GM23248 (cell line): ENCODE measurements at places on chromosomes 5 and 9. TPM values are rescaled to one million over a fixed set of nuclear protein-coding genes. Genes with fewer than 3 reads are reported as not detected.

Gene GFI1B
- total RNA-seq: not detected in 2 replicates

DNA sequence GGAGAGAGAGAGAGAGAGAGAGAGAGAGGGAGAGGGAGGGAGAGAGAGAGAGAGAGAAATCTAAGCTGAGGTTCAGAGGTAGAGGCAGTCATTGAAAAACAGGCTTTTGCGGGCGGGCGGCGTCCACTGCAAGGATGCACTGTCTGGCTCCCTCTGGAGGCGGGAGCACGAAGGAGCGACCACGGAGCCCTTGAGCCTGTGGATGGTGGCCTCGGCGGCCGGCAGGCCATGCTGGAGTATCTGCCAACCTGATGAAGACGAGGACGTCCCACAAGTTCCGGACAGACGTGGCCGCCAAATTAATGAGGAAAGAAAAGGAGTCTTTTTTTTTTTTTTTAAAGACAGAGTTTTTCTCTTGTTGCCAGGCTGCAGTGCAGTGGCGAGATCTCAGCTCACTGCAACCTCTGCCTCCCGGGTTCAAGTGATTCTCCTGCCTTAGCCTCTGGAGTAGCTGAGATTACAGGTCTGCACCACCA lies 2.2 kb upstream of the CCDC125 start:
- DNase-seq: peak; percentile 91

GRCh38 chr9:126698251-126698650 lies 84.5 kb downstream of the LMX1B start:
- no peak for DNase-seq

DNA sequence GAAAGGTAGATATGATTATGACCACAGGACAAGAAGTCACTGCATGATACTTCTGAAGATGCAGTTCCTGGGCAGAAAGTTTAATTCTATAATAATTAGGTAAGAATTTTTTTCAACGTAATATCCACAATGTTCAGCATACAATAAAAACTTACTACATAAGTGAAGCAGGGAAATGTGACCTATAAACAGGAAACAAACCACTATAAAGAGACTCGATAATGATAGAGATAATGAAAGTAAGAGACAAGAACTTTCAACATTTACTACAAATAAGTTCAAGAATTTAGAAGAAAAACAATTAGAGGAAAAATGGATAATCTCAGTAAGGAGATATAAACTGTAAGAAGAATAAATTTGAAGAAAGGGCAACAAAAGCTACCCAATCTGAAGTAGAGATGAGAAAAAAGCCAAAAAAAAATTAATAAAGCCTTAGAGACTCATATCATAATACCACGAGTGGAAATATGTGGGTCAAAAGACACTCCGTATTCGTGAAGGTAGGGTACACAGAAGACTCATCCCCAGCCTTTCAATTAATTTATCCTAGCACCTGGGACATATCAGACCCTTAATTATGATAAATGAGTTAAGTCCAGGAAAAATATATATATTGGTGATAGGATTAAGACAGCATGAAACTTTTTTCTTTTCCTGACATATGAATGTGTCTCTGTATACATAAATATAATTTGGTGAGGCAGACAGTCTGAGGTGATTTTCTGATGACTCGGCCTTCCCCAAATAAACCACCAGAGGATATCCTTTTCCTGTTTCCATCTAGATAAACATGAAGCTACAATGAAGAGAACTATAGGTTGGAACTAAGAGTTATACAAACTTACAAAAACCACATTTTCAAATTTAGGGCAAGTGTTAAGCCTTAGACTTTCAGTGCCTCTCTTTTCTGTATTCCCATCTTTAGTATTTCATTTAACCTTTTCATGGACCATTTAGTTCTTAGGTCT lies 120.4 kb downstream of the RAPGEF6 start:
- peak; percentile 32 for DNase-seq

DNA sequence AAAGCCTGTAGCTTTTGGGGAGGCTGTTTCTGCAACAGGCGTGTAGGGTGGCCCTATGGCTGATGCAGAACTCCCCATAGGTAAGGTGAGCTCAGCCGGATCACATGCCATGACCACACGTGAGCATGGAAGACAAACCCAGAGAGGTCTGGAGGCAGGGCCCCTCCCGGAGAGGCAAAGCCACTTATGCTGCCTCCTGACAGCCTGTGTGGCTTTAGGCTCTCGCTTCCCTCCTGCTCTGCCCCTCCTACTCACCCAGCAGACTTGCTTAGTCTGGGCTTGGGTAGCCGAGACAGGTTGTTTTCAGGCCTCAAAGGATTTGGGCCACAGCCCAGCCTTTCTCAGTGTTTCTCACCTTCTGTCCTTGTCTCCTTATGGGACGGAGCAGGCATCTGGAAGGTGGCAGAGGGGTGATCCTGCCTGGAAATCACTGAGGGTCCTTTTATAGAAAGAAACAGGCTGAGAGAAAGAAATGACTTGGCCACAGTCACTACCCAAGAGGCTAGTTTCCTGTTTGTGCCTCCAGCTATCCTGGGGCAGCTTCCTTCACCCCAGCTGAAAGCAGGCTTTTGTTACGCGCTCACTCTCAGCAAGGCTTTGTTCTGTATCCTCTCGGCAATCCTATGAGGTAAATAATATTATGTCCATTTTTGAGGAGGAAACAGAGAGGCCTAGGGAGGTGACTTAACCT lies 89.9 kb downstream of the DAB2IP start:
- DNase-seq: no peak

- no peak for DNase-seq
These were observed 16.6 kb downstream of the F2R start for GRCh38 chr5:76732405-76733048.

DNA sequence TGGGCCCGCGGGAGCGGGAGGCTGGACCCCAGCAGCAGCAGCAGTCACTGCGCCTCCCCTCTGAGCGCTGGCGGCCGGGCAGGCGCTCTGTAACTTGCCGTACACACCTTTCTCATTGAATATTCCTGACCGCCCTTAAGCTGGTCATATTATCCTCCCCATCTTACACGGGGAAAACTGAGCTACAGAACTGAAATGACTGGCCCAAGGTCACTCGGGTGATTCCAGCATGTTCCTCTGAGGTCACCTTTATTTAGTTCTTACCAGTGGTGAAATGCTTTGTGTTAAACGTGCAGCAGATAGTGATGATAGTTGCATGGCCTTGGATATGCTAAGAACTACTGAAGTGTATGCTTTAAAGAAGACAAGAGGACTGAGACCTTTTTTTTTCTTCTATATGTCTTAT lies 607 bp downstream of the UQCRQ start:
- DNase-seq: no peak

DNA sequence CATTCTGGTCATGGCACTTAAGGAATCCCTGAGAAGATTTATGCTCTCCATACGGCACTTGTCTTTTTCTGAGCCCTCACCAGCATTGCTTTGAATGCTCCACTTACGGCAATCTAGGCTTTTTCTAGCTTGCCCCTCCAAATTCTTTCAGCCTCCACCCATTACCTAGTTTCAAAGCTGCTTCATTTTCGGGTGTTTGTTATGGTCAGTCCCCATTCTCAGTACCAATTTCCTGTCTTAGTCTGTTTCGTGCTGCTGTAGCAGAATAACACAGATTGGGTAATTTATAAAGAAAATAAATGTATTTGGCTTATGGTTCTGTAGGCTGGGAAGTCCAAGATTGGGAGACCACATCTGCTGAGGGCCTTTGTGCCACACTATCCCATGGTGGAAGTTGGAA lies 42.0 kb downstream of the ARHGEF28 start:
- DNase-seq: no peak
